Heart right ventricle (tissue), 16 donors: ENCODE measurements at places on chromosomes 1 and 21. TPM values are rescaled to one million over a fixed set of nuclear protein-coding genes. Genes with fewer than 3 reads are reported as not detected.
A peak's percentile ranks its signal among the peaks of the same experiment; 100 is the strongest.

The ELAPOR1 gene
- 0.26 TPM for total RNA-seq

The VWA5B1 gene
- total RNA-seq: not detected

GRCh38 chr21:17818186-17819113, 706 bp downstream of the C21orf91 start:
- peak; percentile 43 for DNase-seq

DNA sequence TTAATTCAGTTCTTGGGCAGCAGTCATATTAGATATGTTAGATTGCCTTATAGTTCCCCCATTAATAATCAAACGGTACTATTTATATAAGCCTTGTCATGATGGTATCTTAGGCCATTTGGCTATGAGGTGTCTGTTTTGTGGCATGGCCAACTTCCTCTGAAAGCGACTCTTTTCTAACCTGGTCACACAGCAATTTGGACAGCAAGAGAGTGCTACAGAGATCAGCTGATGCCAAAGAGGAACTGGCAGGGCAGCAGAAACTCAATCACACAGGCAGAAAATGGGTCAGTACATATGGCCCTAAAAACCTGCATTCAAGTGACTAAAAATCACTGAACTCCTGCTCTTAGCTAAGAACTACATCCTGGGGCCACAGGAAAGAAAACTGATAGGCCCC, 13.4 kb upstream of the MUTYH start:
- DNase-seq: no peak

DNA sequence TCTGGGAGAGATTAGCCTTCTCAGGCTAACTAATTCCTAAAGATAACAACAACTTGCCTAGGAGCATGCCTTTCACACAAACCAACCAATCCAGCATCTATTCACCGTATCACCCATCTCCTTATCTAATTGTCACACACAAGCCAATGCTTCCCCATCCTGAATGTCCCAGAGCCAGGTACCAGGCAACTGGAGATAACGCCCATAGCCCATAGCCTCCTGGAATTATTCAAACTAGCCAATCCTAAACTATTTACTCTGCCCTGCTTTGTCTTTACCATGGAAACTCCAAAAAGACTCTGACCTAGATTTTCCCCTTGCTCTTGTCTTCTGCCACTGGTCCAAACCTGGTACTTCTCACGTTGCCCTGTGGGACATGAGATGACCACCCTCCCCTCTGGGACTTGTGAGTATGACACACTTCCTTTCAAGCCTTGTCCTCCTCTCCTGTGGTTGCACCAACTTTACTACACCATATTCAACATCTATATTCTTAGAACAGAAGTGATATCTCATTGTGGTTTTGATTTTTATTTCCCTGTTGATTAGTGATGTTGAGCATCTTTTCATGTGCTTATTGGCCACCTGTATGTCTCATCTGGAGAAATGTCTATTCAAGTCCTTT, 8.8 kb upstream of the ATG4C start:
- DNase-seq: no peak

- DNase-seq: peak; percentile 14
Measured at GRCh38 chr1:1620433-1621139, 5.3 kb downstream of the MIB2 start.

DNA sequence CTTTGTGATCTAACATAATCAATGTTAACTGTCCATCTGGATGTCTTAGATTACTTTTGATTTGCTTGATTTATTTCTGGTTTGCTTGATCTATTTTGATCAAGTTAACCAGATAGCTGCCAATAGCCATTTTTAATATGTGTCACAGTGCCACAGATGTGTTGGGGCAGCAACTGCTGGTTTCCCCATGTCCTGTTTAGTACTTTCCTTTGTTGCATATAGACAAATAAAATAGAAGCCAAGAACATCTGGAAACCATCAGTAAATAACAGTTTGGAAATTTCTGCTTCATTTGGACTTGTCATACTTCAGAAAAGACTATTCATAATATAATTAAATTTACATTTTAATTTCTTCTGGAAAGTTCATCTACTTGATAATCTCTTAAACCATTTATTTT, 145.6 kb upstream of the C21orf91 start:
- no peak for DNase-seq

GRCh38 chr1:201259476-201260235, 23.6 kb upstream of the PKP1 start:
- no peak for DNase-seq

DNA sequence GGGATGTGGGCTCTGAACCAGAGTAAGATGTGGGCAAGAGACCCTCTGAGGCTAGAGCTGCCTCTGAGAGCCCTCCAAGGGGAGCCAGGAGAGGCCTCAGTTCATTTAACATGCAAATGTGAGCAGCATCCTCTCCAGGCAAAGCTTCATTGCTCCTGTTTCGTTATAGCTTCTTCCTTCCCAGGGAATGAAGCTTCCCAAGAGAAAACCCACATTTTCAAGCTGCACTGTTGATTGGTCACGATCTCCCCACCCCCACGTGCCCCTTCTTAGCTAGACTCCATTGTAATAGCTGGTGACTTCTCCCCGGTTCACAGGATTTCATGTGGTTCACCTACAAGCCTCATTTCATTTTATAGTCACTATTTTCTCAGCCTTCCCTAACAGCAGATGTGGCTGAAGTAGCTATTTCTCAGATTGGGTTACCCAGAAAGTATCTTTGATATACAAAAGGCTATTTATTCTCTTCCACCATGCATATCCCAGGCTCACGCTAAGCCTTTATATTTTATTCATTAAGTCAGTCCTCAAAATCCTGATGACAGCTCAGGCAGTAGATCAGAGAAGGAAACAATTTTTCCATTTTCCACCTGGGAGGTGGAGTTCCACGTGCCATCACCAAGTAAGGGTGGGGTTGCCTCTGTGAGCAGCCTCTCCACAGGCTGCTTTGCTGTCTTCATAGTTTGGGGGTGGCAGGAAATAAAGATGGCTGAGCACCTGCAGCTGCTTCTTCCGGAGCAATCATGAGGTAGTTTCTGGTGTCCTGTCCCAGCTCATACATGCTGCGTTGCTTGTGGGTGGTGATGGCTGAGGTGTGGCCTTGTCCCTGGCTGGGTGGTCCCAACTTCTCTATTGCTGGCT, 178.3 kb upstream of the RAB4A start:
- no peak for DNase-seq

- no peak for DNase-seq
Measured at GRCh38 chr1:193937308-193937707, 750.9 kb upstream of the B3GALT2 start.

- DNase-seq: no peak
Measured at GRCh38 chr1:228500143-228500734, 13.1 kb downstream of the RNF187 start.

- DNase-seq: no peak
Measured at GRCh38 chr1:160076295-160076694, 5.0 kb upstream of the KCNJ9 start.
